ENCODE measurements at places on chromosomes 6 and 20.

DNA sequence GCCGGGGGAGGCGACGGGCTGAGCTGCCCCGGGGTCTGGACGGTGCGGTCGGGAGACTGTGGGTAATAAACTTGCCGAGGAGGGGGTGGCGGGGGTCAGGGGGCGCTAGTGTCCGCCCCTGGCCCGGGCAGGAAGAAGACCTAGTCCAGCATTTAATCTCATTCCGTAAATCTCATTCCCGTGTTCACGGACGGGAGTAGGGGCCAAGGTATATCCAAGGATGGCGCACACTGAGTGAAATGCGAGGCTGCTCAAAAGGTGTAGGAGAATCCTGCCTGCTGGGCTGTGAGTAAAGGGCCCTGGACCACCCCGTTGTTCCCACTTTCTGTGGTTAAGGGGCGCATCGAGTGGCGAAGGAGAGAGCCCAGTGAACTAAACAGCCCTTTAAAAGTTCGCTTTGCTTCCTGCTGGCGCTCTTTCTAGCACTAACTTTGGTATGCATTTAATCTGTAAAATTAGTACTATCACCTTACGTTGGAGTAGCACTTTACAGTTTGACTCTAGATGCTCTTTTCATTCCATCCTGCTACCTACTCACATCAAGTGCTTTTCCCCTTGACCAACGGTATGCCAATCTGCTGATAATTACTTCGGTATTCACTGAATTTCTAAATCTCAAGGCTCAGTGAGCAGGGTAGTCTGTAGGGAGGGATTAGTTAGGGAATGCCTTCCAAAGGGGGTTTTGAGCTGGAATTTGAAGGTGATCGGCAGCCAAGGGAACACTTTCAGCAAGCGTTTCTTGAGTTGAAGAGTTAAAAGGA is 730 bp downstream of the PARD6B start:
- peak; percentile 28 for DNase-seq

DNA sequence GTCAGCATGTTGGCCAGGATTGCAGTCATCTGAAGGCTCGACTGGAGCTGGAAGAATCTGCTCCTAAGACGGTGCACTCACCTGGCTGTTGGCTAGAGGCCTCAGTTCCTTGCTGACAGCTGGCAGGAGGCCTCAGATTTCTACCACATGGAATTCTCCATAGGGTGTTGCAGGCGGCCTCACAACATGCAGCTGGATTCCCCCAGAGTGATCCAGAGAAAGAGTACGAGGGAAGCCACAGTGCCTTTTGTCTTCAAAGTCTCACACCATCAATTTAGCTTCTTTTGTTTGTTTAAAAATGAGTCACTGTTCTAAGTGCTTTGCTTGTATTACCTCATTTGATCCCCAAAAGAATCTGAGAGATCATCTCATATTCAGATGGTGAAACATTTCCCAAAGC is 65.5 kb upstream of the FYN start:
- no peak for DNase-seq

DNA sequence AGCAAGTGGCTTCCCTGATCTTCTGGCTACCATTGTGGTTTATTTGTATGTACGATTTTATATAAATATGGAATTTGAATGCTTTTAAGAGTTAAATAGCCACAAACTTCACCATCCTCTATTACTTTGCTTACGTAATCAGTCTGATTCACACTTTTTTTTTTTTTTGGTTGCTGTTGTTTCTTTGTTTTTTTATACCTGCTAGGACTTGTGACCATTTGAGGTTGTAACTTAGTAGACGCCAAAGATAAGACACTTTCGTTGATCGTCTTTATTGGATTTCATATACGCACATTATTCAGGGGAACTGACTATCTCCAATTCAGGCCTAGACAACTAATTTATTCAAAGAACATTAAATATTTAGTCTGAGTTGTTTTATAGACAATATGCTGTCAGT is 559.0 kb downstream of the CBLN4 start:
- no peak for DNase-seq

DNA sequence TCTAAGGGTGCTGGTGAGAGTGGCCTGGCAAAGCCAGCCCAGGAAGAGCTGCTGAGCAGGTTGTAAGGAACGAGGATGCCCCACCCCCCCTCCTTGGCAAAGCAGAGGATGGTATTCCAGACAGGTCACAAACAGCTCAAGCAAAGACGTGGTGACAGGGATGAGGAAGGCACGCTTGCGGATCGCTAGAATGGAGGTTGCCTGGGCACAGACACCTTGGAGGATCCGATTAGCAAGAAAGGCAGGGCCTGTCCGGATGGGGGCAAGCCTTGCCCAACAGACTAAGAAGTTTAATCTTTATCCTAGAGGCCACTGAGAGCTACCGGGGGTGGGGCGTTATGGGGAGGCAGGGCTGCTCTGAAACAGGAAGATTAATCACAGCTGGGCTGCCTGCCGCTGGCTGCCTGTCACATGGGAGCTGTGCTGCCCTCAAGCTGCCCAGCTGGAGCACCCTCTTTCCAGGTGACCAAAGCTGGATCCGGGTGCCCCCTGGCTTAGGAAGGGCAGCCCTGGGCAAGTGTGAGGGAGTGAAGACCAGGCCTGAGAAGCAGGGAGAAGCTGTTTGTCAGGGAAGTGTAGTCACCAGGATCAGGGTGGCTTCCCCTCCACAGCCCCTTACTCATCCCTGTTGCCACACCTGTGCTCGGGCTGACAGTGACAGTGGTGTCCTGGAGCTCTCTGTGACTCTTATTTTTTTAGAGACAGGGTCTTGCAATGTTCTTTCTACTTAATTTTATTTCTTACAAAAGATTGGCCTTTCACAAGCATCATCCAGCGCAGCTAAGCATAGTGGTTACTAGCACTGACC is 9.1 kb upstream of the MAPK13 start:
- DNase-seq, result peak; percentile 37

GRCh38 chr6:128421788-128422187 is 98.6 kb downstream of the PTPRK start:
- DNase-seq, result no peak

DNA sequence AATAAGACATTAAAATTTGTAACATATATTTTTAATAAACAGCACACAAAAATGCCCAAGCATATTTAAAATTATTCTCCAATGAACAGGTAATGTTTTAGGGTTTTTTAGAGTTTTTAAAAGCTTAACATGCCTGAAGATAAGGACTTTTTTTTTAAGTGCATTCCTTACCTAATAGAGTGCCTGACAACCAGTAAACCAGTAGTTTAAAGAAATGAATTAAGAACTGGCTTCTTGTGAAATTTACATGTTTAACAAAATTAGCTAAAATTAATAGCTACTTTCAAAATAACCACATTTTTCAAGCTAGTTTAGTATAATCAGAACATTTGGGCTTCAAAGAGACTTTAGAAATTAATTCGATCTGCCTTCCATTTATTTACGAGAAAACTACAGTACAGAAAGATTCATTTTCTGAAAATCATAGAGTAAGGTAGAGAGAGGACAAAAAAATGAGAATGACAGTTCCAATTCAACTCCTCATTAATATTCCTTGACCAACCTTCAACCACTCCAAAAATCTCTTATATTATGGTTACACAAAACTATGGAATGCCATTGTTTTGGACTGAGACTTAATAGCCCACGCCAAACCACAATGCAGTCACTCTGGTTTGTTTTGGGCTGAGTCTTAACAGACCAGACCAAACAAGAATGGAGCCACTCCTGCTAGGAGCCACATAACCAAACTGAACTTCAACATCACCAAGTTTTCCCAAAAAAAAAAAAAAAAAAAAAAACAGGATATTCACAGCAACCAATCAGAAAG is 5.7 kb upstream of the PLN start:
- no peak for DNase-seq

GRCh38 chr20:59361411-59361810 is 61.0 kb downstream of the EDN3 start:
- DNase-seq, result no peak

- no peak for DNase-seq
Observed at GRCh38 chr6:106743612-106744011, 114.2 kb downstream of the QRSL1 start.

DNA sequence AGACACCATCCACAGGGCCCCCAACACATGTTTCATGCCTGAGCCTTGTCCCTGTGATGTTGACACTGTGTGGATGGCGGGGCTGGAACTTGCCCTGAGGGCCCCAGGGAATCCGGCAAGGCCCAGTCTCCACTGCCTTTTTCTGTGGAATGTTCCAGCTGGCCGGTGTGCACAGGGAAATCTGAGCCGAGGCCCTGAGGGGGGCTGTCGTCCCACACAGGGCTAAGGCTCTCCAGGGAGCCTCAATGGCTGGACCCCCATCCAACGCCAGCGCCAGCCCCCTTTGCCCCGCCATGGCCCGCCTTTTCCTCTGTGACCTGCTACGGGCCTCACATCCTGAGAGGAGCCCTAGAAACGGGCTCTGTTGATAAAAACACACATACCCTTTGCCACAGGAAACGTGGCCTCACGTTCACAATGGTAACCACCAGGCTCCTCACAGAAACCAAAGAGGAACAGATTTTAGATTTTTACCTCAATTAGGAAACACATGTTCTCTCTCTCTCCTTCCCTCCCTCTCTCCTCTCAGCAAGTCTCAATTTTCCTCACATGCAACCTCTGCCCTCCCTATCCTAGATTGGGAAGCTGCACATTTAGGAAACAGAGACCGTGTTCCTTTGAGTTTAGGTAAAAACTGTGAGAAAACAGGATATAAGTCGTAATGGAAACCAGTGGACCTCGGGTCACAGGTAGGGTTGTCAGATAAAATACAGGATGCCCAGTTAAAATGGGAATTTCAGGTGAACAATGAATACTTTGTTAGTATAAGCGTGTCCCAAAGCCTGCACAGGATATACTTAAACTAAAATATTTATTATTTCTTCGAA is 13.7 kb upstream of the ZNF831 start:
- DNase-seq, result no peak

DNA sequence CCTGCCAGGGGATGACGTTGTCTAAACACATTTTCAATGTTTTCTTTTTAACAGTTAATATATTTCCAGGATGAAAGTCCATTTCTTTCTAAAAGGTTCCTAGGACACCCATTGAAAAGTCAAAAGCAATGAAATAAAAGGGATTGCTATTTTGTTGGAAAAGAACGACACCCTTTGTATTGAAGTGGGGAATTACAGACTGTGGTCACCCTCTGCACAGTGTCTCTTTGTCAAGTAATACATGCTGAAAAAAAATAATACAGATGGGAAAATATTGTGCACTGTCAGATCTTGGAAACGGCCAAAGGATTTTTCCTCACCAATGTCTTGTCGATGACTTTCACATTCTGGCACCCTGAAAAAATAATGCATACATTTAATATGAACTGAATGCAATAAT is 56.9 kb downstream of the HAO1 start:
- DNase-seq, result no peak

DNA sequence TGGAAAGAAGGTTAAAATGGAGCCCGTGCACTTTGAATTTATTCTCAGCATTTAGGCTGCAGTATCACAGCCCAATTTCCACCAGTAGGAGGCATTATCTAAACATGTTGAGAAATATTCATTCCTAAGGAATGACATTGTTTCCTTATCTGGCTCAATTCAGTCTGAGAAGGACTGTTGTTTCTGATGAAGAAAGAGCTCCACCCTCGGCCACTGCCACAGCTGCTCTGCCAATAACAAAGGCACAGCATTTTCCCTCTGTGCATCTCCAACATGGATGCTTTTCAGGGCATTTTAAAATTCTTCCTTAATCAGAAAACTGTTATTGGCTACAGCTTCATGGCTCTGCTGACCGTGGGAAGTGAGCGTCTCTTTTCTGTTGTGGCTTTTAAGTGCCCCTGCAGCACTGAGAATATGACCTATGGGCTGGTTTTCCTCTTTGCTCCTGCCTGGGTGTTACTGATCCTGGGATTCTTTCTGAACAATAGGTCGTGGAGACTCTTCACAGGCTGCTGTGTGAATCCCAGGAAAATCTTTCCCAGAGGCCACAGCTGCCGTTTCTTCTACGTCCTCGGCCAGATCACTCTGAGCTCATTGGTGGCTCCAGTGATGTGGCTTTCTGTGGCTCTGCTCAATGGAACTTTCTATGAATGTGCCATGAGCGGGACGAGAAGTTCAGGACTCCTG is at the start of gene CALHM5:
CALHM5 (plus strand) TSS at position 216 of the 687 bp plus-strand sequence; CDS start at position 274, 58 bp downstream.
- peak; percentile 68 for DNase-seq

- no peak for DNase-seq
Observed at GRCh38 chr6:88698661-88699060, 264.8 kb downstream of the RNGTT start.

DNA sequence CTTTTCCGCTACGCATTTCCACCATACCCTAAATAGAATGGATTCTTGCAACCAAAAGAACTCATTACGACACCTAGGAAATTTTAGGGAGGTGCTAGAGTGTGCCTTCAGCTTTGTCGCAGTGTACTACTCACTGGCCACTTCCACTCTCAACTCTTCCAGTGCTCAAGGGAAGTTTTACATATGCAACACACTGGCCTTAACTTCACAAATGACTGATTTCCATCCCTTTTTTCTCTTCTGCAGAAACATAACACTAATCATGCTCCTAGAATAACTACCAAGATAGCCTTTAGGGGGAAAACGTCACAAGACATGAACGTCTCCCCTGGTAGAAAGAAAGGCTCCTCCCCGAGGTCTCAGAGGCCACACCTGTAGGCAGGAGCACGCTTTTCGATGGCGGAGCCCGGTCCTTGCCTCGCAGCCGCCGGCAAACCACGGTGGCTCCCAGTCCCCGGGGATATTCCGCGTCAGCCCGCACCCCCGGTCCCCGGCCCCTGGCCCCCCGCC is 584 bp downstream of the LYRM4 start:
- DNase-seq, result peak; percentile 94

- DNase-seq, result no peak
Observed at GRCh38 chr20:42609618-42610017, 580.1 kb downstream of the PTPRT start.

- no peak for DNase-seq
Observed at GRCh38 chr20:51756653-51757052, 11.5 kb downstream of the ATP9A start.

- peak; percentile 66 for DNase-seq
Observed at GRCh38 chr20:6767536-6768227, at the start of gene BMP2. Gene BMP2 (plus strand): TSS chr20:6767686. CDS start chr20:6770127, 2,441 bp downstream.

- no peak for DNase-seq
Observed at GRCh38 chr20:10539818-10540553, 104.9 kb downstream of the SLX4IP start.

DNA sequence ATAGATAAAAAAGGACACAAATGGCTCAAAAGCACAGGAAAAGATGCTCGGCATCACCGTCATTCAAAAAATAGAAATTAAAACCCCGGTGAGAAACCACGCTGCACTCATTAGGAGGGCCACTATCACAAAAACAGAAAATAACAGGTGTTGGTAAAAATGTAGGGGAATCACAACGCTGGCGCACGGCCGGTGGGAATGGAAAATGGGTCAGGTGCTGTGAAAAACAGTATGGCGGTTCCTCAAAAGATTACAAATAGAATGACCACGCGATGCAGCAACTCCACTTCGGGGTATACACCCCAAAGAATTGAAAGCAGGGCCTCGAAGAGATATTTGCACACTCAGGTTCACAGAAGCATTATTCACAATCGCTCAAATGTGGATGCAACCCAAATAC is 28.3 kb downstream of the NPEPL1 start:
- DNase-seq, result no peak

GRCh38 chr20:48760403-48760983 is 67.3 kb downstream of the PREX1 start:
- peak; percentile 29 for DNase-seq

- peak; percentile 9 for DNase-seq
Observed at GRCh38 chr6:104325341-104326172, 534.2 kb downstream of the HACE1 start.

Data from RPMI8226 (cell line).